ENCODE measurements at places on chromosomes 6 and 20. TPM values are rescaled to one million over a fixed set of nuclear protein-coding genes. Genes with fewer than 3 reads are reported as not detected.

Gene BMP2
- total RNA-seq, result 6.9 TPM

Gene HELZ2
- 21.5 TPM for total RNA-seq

Gene BPIFB4
- total RNA-seq, result not detected

Gene TMEM200A
- not detected for total RNA-seq

Gene HTR1E
- not detected for total RNA-seq

Gene ARMC2
- total RNA-seq, result 5.5 TPM

Gene GSTA1
- not detected for total RNA-seq

Gene C20orf173
- total RNA-seq, result not detected

Gene TRAPPC3L
- 0.20 TPM for total RNA-seq

Gene SMOC2
- total RNA-seq, result 31.7 TPM
